Stimulated activated CD8-positive, alpha-beta memory T cell treated with anti-CD3 and anti-CD28 coated beads, Interleukin-15, amount 100 ng/mL, for 4 hours (primary cell): ENCODE measurements at places on chromosomes 7 and 10.

DNA sequence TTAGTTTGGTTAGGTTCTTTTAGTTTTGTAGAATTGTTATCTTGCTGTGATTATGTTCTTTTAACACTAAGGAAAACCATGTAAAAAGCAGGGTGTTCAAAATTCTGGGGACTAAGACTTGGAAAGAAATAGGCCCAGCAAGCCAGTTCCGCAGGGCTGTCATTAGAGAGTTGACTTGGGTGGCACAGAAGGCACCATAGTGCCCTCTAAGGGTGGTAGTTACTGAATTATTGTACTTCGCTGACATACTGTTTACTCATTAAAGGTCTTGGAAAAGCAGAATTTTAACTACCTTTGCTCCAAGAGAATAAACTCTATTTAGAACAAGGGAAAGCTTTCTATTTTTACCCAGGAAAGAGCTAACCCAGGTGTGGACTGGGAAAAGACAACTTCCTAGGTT lies 86.5 kb downstream of the OTUD1 start:
- no peak for DNase-seq

DNA sequence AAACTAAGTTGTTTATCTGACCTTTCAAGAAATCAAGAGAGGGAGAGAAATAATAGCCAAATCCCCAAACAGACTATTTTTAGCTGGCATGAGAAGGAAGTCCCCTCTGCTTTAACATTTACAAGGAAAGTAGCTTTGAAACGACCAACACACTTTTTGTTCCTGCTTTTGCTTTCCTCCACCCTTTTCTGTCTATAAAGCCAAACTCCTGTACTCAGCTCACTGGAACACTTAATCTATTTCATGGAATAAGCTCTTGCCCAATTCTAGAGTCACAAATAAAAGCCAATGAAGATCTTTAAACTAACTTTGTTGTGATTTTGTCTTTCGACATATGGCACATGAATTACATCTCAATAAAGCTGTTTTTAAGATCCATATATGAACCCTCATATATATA lies 86.8 kb upstream of the CCDC71L start:
- DNase-seq: no peak

DNA sequence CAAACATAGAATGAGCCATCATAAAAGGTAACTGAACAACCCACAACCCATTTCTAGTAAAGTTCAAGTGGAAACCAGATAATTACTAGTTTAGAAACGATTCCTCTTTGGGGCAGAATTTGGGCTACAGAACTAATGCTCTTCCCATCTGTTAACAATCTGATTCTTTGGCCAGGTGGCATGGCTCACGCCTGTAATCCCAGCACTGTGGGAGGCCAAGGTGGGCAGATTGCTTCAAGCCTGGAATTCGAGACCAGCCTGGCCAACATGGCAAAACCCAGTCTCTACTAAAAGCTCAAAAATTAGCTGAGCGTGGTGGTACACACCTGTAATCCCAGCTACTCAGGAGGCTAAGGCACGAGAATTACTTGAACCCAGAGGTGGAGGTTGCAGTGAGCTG lies 18.5 kb downstream of the CYP51A1 start:
- no peak for DNase-seq

- no peak for DNase-seq
Measured at GRCh38 chr7:150329331-150330120, 6.2 kb upstream of the ACTR3C start.

DNA sequence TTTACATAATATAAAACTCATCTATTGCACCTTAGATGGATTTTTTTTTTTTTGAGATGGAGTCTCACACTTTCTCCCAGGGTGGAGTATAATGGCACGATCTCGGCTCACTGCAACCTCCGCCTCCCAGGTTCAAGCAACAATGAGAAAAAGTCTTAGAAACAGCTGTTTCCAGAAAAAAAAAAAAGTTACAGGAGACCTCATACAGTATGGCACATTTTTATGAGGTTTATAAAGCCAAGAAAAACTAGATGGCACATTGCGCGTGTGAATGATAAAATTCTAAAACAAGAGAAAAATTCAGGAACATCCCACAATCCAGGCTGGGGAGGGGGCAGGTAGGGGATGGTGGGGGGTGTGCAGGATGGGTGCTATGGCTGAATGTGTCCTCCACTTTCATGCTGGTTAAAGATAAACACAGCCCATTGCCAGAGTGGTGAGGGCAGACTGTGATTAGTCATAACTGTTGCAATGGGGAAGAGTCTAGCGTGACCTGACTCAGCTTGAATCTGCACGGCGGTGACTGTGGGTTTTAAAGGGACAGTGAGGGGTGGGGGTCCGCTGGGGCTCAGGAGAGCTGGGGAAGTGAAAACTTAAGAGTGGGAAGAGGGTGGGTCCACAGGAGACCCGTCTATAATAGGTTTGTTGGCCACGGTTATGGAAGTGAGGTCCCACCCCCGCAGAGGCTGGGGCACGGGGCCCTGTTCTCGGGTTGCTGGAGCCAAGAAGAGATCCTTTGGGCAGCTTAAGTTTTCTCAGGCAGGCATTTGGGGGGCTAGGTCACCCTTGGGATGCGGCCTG lies 11.9 kb upstream of the LRRC27 start:
- DNase-seq: no peak

DNA sequence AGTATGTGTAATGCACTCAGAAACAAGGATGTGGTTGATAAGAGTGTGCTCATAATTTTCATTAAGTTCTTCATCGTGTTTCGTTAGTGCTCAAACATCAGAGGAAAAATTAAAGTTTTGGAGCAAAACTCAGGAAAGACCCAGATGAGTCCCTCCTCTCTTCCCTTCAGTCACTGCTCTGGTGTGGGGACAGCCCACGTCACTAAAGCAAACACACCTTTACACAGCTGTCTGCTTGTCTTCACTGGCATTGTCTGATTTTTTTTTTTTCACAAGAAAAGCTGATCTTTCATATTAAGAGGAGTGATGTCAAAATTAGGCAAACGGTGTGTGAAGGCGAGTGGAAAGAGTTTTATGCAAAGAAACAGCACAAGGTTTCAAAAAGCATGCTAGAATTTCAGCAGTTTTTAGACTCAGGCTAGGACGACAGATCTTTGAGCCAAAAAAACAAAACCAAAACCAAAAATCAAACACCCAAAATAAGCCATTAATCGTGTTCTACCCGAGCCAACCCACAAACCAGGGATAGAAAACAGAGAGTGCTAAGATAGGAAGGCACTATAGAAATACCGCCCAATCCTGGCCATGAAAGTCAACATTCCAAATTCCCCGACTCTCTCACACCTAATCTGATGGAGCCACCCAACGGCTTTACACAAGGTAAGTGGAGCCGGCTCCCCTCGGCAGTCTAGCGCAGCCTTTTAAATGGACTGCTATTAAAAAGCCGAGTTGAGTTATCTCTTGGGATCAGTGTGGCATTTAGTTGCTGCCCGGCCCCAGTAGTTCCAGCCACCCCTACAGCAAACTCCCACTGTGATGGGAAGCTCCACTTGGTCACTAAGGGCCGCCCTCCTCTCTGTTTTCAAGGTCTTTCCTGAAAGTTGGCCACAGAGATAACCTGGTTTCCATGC lies 27.9 kb upstream of the GATA3 start:
- no peak for DNase-seq

DNA sequence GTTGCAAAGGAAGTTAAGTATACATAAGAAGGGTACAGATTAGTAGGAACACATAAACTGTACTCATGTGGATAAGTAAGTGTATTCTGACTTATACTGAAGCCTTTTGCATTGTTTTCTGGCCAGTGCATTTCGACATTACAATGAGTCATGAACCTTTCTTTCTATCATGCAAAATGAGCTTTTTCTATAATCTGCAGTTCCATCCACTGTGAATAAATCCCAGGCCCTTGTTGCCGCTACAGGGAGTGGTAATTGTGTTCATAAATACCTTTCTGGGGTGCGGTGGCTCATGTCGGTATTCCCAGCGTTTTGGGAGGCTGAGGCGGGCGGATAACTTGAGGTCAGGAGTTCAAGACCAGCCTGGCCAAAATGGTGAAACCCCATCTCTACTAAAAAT lies 858.3 kb downstream of the GRM8 start:
- DNase-seq: no peak

DNA sequence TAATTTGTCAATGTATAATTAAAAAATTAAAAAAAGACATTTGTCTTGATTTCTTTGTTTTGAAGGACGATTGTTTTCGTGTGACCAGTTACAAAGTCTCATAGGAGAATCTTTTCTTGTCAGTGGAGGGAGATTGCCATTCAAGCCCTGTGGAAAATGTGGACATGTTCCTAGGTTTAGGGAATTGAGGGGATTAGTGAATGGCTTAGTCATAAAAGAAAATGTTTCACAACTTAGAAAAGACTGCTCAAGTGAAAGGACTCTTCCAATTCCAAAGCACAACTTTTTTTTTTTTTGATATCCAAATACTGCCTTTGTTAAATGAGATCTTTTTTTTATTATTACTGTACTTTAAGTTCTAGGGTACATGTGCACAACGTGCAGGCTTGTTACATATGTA lies 140.7 kb upstream of the HABP2 start:
- no peak for DNase-seq

- DNase-seq: no peak
Measured at GRCh38 chr10:58237014-58237834, 30.5 kb downstream of the IPMK start.

DNA sequence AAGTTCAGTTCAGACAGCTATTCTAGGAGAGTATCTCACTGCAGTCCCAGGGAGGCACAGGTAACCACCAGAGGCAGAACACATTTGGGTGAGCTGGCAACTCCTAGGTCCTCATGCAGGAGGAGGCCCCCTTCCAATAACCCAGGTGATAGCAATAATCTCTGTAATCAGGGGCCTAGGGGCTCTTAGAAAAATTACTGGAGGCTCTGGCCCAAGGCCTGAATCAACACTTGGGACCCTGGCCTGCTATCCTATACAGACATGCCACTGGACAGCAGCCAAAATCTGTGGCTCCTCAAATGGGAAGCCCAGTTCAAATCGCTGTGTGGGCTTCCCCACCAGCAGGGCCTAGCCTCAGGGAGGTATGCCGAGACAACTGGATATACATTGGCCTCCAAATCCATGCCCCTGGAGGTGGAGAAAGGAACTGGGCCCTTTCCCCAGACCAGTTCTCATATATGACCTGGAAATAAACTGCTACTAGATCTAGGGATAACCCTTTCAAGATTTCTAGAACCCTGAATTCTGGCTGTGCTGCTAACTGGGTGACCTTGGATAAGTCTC lies 1.6 kb downstream of the AVPI1 start:
- no peak for DNase-seq

DNA sequence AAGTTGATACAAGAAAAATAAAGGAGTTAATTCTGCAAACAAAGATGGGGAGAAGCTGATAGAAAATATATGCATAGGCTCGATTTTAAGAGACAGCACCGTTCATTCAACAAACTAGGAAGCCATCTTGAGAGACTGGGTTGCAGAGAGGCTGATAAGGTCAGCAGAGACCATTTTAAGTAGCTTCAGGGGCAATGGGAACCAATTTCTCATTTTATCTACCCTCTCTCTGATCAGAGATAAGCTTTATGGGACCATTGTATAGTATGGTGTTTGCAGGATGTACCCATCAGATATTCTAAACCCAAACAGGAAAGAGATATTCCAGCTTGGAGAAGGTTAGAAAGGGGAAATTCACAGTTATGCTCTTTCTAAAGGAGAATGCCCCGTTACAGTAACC lies 499.5 kb downstream of the SORCS3 start:
- DNase-seq: no peak

DNA sequence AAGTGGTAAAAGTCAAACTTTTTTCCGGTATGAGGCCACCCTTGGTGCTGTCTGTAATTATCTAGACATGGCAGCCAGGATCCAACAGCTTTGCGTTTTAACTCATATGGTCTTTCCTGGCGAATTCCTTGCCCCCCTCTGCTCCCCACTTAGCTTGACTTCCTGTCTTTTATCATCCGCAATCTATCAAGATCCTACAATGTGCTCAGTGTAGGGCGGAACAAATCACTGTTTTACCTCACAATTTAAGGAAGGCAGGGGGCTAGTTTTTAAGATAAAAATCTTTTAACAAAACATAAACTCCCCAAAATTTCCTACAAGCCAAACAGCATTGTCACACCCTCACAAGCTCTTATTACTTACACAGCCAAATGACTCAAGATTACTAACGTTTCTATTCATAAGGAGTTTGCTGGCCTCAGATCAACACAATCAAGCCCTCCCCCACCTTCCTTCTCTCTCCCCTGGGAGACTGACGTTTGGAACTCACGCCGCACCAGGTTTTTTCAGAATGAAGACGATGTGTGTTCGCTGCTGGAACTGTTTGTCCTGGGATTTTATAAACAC lies 1.3 kb upstream of the CDK14 start:
- DNase-seq: no peak

DNA sequence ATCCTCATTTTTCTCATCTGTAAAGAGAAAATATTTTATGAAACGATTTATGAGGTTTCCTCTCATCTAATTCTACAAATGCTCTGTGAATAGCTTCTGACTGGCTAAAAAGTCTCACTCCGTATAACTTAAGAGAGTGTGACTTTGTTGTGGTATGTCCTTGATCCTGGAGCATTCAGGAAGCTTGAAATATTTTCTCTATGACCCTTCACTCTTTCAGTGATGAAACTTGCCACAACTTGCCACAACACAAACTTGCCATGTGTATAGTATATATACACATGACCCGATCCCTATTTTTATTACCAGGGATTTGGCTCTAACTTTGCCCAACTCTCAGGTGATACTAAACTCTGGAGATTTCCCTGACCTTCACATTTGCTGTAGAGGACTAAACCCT lies 74.1 kb downstream of the TES start:
- DNase-seq: no peak

DNA sequence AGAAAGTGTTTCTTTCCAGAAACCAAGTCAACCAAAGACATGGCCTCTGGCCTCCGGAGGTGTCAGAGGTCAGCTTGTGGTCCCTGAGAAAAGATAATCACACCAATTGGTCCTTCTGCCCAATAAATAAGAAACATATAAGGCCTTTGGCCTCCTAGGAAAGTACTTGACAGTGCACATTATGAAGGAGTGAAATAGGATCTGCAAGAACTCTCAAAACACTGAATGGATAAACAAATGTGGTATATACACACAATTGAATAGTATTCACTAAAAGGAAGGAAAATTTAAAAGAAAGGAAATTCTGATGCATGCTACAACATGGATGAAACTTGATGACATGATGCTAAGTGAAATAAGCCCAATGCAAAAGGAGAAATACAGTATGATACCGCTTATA lies 35.4 kb upstream of the NRF1 start:
- no peak for DNase-seq
